ENCODE measurements at places on chromosomes 4 and X. TPM values are rescaled to one million over a fixed set of nuclear protein-coding genes. Genes with fewer than 3 reads are reported as not detected.

Gene SMIM31
- polyA plus RNA-seq = not detected

Gene TMEM35A
- 0.28 TPM for polyA plus RNA-seq

Gene ANOS1
- 2.5 TPM for polyA plus RNA-seq

Gene UCP1
- polyA plus RNA-seq = 0.56 TPM

Gene IGSF1
- polyA plus RNA-seq = 0.30 TPM

Gene FMR1NB
- not detected for polyA plus RNA-seq

Gene SORBS2
- polyA plus RNA-seq = 15.0 TPM

Gene RASGEF1B
- polyA plus RNA-seq = 2.1 TPM

Gene KIF4A
- 0.34 TPM for polyA plus RNA-seq

Gene RS1
- not detected for polyA plus RNA-seq

Gene UGT2B7
- polyA plus RNA-seq = not detected

Gene SOX3
- not detected for polyA plus RNA-seq

Gene IQCM
- not detected for polyA plus RNA-seq

Gene USP17L11
- polyA plus RNA-seq = not detected

Gene ZXDA
- 1.2 TPM for polyA plus RNA-seq

Gene DGAT2L6
- not detected for polyA plus RNA-seq

Gene ZCCHC18
- 0.45 TPM for polyA plus RNA-seq

Gene LRRC66
- polyA plus RNA-seq = 0.07 TPM

Gene NAP1L3
- 0.43 TPM for polyA plus RNA-seq

Gene TCEAL7
- 13.8 TPM for polyA plus RNA-seq

Gene PNMA6A
- 0.68 TPM for polyA plus RNA-seq

Gene FGF13
- 0.81 TPM for polyA plus RNA-seq

Gene REELD1
- polyA plus RNA-seq = 0.24 TPM

Gene PAGE2
- polyA plus RNA-seq = not detected

Gene GEMIN8
- polyA plus RNA-seq = 14.2 TPM

Gene SUPT20HL2
- polyA plus RNA-seq = not detected

Gene MRPL1
- polyA plus RNA-seq = 33.0 TPM

Gene C4orf36
- polyA plus RNA-seq = 0.46 TPM

Gene CXCL8
- polyA plus RNA-seq = 1.6 TPM

Gene AR
- 6.3 TPM for polyA plus RNA-seq

Gene MAGEA12
- polyA plus RNA-seq = not detected

Gene GATA1
- polyA plus RNA-seq = 0.07 TPM

Gene CT45A5
- not detected for polyA plus RNA-seq

Gene OGT
- polyA plus RNA-seq = 39.4 TPM

Gene CENPVL1
- not detected for polyA plus RNA-seq

Gene RAB9B
- 0.28 TPM for polyA plus RNA-seq

Gene CLTRN
- 0.79 TPM for polyA plus RNA-seq

Gene LIMCH1
- 4.2 TPM for polyA plus RNA-seq

Gene SYNPO2
- polyA plus RNA-seq = 27.8 TPM

Gene SSX4B
- not detected for polyA plus RNA-seq

Gene GPRASP3
- 1.2 TPM for polyA plus RNA-seq

Gene LANCL3
- 0.09 TPM for polyA plus RNA-seq

Gene GAGE12E
- polyA plus RNA-seq = not detected

Gene ANKRD50
- 1.8 TPM for polyA plus RNA-seq

Gene TCEAL6
- polyA plus RNA-seq = not detected

Gene GASK1B
- 25.3 TPM for polyA plus RNA-seq

Gene GPM6B
- 2.8 TPM for polyA plus RNA-seq

Gene H2BW1
- not detected for polyA plus RNA-seq

Gene LDOC1
- polyA plus RNA-seq = 10.7 TPM

Gene LYAR
- polyA plus RNA-seq = 18.4 TPM

Gene PHOX2B
- not detected for polyA plus RNA-seq

Gene GLRB
- 2.1 TPM for polyA plus RNA-seq

Gene MAD2L1
- 0.95 TPM for polyA plus RNA-seq

Gene ASB12
- polyA plus RNA-seq = 0.12 TPM

Data from adipose tissue (tissue), 3 donors.